ENCODE measurements at places on chromosomes 16 and 17.

- peak; percentile 61 for DNase-seq
Measured at GRCh38 chr17:2025622-2026309, 632 bp upstream of the RTN4RL1 start.

- no peak for DNase-seq
Measured at GRCh38 chr17:75181608-75182318, 996 bp downstream of the SUMO2 start.

GRCh38 chr17:17313350-17313991, 10.3 kb downstream of the NT5M start:
- DNase-seq: no peak

GRCh38 chr17:75147878-75148546, 6.3 kb downstream of the JPT1 start:
- no peak for DNase-seq

GRCh38 chr16:82133798-82134197, 36.2 kb downstream of the MPHOSPH6 start:
- DNase-seq: no peak

GRCh38 chr16:54744998-54745397, 185.7 kb upstream of the IRX5 start:
- no peak for DNase-seq

- no peak for DNase-seq
Measured at GRCh38 chr17:75814021-75814395, 29.4 kb downstream of the UNK start.

DNA sequence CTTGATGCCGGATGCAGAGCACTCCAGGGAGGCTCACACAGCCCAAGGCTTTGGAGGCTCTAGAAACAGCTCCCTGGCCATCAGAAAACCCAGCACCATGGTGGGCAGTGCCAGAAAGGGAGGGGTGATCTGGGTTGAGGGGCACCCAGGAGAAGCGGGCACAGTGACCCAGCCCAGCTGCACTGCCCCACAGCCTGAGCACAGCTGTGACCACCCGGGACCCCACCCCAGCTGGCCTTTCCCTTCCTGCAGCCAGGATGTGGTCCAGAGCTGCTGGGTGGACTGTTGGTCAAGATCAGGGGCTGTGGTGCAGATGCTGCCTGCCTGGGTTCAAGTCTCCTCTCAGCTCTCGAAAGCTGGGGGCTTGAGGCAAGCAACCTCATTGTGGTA, 223.1 kb downstream of the ZNF423 start:
- no peak for DNase-seq

DNA sequence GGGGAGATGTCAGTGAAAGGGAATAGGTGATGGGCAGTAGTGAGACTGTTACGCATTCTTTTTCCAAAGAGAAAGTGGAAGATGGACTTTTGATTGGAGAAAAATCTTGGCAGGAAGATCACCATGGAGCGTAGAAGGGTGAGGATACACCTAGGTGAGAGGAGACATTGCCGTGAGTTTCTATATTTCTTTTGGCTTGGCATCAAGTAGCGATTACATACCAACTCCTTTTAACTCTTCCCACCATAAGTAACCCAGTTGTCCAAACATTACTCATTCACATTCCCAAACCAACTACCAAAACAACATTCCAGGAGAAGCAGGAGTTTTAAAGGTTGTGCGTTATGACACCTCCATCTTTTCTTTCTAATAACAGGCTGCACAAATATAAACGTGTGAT, 10.7 kb upstream of the KRT28 start:
- DNase-seq: peak; percentile 82

DNA sequence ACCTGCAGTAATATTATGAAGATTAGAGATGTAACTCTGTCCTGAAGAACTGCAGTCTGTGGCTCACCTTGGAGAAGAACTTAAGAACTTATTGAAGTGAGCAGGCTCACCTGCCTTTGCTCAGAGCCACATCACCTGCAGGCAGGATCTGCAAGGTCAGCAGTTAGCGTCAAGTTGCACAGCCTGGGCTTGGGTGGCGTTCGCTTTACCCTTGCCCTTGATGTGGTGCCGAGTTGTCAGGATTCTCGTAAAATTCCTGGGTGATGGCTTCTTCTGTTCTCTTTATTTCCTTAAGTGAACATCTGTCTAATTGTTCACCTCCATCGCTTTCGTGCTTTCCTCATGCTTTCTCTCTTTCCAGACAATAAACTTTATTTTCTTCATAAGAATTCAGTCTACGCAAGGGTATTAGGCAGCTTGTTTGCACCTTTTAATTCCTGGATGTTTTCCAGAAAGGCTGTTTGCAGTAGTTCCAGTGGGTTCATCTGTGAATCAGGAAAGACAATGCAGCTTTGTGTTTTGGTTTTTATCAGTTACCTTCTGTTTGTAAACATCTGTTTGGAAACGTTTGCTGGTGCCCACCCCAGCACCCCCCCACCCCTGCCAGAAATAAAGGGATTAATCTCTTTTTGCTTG, 254.3 kb downstream of the WWOX start:
- no peak for DNase-seq

Data from NCI-H460 (cell line).